ENCODE measurements at places on chromosomes 13 and 19. TPM values are rescaled to one million over a fixed set of nuclear protein-coding genes. Genes with fewer than 3 reads are reported as not detected.

Gene POLR1D
- 75.6 TPM for total RNA-seq

GRCh38 chr19:9796113-9796773 is 22.6 kb downstream of the FBXL12 start:
- DNase-seq = peak; percentile 88
- no peaks in the 10 kb centered on the region for H3K36me3 ChIP-seq
- H3K4me3 ChIP-seq = 0 out of 2 replicates have a peak overlapping the region, but pooled peaks have one; percentile 14
- no peak overlapping the region for H3K27ac ChIP-seq
- no peaks in the 10 kb centered on the region for H3K27me3 ChIP-seq

DNA sequence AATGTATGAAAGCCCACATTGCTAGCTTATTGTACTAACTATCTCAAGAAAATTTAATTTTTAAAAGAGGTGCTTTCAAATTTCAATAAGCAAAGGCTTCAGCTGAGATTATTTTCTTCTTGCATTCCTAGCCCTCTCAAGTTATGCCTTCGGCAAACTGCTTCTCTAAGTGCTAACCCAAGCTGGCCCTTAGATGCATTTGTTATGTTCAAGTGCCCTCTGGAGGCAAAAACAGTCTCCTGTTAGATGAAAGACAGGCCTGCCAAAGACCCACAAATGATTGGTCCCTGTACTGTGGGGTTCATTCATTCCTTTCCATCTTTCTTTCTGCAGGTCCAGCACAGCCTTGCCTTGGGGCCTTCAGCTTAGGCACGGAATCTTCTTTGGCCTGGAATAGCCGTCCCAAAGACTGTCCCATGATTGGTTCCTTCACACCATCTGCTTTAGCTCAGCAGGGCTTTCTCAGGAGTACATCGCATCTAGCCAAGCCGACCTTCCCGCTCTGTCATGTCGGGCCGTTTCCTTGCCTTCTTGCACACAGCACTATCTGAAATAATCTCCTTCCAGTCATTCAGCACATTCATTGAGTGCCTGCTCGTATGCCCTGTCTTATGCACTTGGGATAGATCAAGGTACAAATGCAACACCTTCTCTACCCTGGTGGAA is 26.4 kb upstream of the TPTE2 start:
- peak; percentile 20 for DNase-seq
- H3K27ac ChIP-seq = no peak overlapping the region
- H3K36me3 ChIP-seq = no peaks in the 10 kb centered on the region
- H3K4me3 ChIP-seq = no peak overlapping the region
- no peaks in the 10 kb centered on the region for H3K27me3 ChIP-seq
- no peaks in the 10 kb centered on the region for H3K4me1 ChIP-seq

DNA sequence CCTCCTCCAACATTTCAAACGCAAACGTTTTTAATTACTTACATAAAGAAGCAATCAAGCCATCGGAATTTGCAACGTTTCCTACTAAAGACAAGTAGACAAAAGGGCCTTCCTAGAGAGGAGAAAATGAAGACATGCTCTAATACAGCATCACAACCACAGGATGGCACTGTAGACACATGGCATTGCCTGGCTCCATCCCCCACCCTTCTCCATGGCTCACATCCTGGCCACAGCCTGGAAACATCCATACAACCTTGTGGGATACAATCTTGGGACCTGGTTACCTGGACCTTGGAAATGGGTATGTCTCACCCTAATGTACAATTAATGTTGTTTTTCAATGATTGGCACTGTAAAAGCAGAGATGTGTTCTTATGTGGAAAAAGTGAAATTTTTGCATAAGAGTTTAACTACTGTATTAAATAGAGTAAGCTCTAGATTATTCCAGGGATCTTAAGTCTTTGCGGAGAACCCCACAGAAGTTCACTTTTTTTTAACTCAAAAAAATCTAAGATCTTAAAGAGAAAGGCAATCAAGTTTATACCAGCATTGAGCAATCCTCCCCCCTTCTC is 21.5 kb downstream of the EBPL start:
- H3K27me3 ChIP-seq = no peaks in the 10 kb centered on the region
- no peaks in the 10 kb centered on the region for H3K4me1 ChIP-seq
- H3K4me3 ChIP-seq = no peak overlapping the region
- H3K27ac ChIP-seq = no peak overlapping the region

DNA sequence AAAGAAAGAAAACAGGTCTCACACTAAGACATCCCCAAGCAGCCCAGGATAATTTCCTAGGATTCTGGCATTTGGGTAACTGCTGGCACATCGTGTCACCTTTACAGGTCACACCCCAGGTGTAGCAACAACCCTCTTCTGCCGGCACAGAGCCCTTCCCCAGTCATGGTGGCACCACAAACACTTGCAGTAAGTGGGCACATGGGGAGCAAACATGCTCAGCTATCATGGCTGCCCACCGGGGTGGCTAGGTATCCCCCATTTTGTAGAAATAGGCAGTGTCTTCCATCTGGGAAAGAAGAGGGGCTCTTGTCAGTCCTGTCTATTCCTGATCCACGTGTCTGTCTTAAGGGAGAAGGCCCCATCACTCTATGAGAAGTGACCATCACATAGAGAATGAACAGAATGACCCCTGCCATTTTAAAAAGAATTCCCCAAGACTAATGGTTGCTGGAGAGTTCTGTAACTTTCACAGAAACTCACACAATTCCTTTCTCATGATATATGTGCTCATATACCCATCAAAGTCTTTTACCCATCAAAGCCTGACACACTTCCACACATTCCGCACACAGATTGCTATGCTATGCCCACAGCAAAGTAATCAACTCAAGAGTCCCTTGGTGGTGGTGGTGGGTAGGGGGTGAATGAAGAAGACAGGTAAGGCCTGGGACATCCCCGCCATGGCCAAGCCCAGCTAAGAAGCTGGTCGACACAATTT is 33.3 kb downstream of the BRD4 start:
- H3K36me3 ChIP-seq = no peaks in the 10 kb centered on the region
- no peaks in the 10 kb centered on the region for H3K27me3 ChIP-seq
- DNase-seq = no peak
- no peak overlapping the region for H3K4me3 ChIP-seq

DNA sequence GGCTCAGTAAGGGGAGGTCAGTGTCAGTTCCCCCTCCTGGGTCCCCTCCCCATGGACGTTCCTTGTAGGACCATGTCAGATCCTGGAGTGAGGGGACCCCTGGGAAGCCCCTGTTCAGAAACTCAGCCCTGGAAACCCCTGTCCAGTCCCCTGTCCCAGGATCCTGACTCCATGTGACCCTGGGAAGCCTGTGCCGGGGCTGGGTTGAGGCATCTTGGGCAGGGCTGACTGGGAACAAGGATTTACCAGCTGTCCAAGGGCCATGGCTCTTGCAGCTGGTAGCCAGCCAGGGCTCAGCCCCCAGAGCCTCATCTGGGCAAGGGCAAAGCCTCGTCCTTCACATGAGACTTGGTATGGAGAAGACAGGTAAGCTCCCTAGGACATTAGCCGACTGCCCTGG is 25.1 kb downstream of the CEACAM4 start:
- DNase-seq = no peak
- no peaks in the 10 kb centered on the region for H3K4me1 ChIP-seq
- H3K27me3 ChIP-seq = no peaks in the 10 kb centered on the region
- H3K36me3 ChIP-seq = no peaks in the 10 kb centered on the region
- H3K27ac ChIP-seq = no peak overlapping the region

GRCh38 chr13:23701636-23702035 is 131.4 kb downstream of the TNFRSF19 start:
- no peak for DNase-seq
- H3K27ac ChIP-seq = no peak overlapping the region

DNA sequence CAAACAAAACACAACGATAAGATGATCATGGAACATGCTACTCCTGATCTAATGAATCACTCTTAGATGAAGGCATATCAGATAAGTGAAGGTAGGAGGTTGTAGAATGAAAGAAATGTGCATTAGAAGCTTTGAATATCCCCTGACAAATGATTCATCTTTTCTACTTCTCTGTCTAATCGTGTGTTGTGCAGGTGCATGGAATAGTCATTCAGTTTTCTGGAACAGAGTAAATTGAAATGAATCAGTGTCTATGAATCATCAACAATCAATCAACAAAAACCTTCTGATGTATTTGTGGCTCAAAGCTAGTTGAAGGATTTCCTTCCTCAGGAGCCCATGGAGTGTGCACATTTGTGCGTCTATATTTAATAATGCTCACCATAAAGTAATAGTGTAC is 1290.4 kb upstream of the PCDH20 start:
- no peaks in the 10 kb centered on the region for H3K36me3 ChIP-seq
- H3K27ac ChIP-seq = no peak overlapping the region
- H3K4me3 ChIP-seq = no peak overlapping the region
- H3K4me1 ChIP-seq = no peaks in the 10 kb centered on the region
- no peak for DNase-seq
- H3K27me3 ChIP-seq = no peaks in the 10 kb centered on the region

Gene IGFL3
- total RNA-seq = not detected

GRCh38 chr13:97276862-97277269 is 54.7 kb downstream of the MBNL2 start:
- H3K27me3 ChIP-seq = no peaks in the 10 kb centered on the region
- H3K27ac ChIP-seq = peak overlapping the region; percentile 99
- peaks cover 96% of the 10 kb centered on the region for H3K4me1 ChIP-seq
- H3K36me3 ChIP-seq = peaks cover 16% of the 10 kb centered on the region

DNA sequence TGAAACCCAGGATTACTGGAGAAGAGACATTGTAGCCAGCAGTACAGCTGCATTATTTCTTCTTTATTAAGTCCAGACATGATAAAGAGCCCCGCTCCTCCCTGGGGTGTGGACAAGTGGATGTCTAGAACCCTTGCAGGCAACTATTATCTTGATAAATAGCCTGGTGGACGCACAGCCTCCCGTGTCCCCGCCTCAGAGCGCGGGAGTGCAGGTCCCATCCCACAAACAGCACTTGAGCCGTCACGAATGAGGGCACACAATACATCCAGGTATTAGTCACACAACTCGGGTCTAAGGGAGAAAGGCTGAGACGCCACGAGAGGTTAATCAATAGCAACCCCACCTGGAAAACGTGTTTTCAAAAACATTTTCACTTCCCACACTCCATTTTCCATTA is 213.2 kb upstream of the SOX1 start:
- H3K4me1 ChIP-seq = no peaks in the 10 kb centered on the region
- H3K27ac ChIP-seq = no peak overlapping the region
- H3K27me3 ChIP-seq = no peaks in the 10 kb centered on the region
- no peaks in the 10 kb centered on the region for H3K36me3 ChIP-seq
- H3K4me3 ChIP-seq = no peak overlapping the region

DNA sequence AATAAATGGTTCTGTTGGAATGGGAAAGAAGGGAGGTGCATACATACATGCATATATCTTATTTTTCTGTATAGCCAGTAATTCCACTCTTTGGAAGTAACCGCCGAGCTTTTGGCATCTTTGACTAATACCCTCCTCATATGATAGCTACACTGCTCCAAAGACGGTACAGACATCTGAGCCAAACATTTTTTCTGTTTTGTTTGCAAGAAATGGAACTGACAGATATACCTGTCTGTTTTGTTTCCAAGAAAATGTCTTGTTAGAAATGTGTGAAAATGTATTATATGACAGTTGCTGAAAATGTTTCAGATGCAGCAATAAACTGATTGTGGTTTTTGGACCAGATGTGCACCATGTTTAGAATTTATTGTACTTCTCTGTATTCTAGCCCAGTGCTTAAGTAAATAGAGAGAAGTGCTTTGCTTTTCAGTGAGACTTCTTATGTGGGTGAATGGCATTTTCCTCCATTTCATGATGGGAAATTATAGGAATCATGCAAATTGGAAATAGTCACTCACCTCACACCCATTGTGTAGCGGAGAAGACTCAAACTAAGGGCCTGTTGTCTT is 396.9 kb downstream of the KCNRG start:
- H3K36me3 ChIP-seq = no peaks in the 10 kb centered on the region
- H3K27ac ChIP-seq = peak overlapping the region; percentile 49
- no peak overlapping the region for H3K4me3 ChIP-seq
- H3K4me1 ChIP-seq = peaks cover 22% of the 10 kb centered on the region

DNA sequence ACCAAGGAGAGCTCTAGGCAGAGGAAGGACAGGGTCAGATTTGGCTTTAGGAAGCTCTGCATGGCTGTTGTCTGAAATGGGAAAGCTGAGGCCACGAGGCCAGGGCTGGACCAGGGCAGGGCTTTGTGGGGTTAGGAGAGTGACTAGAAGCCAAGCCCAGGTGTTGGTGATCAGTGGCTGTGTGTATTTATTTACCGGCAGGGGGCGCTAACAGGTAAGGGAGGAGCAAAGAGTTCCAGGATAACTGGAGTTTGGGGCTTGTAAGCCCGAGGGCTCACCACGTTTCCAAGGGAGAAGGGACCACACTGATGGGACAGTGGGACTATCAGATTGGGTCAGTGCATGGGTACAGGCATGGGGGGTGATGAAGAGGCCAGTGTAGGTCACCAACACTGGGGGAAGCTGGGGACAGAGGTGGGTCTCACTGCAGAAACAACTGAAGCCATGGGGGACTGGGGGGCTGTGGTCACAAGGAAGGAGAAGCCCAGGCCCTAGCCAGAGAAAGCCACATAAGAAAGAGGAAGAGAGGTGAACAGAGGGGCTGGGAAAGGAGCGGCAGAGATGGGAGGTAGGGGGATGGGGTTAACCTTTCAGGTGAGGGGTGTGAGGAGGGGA is 3.9 kb downstream of the TMEM147 start:
- peak; percentile 33 for DNase-seq
- peaks cover 12% of the 10 kb centered on the region for H3K4me1 ChIP-seq

Gene SLC44A2
- total RNA-seq = 31.5 TPM

Gene RGS9BP
- 1.3 TPM for total RNA-seq

- DNase-seq = no peak
- H3K4me1 ChIP-seq = no peaks in the 10 kb centered on the region
- no peak overlapping the region for H3K27ac ChIP-seq
Measured at GRCh38 chr13:71251292-71251951, 615.6 kb downstream of the DACH1 start.

Gene ADAMTS10
- 10.0 TPM for total RNA-seq

Gene ZNF560
- not detected for total RNA-seq

Gene PLEKHG2
- total RNA-seq = 1,988 TPM

DNA sequence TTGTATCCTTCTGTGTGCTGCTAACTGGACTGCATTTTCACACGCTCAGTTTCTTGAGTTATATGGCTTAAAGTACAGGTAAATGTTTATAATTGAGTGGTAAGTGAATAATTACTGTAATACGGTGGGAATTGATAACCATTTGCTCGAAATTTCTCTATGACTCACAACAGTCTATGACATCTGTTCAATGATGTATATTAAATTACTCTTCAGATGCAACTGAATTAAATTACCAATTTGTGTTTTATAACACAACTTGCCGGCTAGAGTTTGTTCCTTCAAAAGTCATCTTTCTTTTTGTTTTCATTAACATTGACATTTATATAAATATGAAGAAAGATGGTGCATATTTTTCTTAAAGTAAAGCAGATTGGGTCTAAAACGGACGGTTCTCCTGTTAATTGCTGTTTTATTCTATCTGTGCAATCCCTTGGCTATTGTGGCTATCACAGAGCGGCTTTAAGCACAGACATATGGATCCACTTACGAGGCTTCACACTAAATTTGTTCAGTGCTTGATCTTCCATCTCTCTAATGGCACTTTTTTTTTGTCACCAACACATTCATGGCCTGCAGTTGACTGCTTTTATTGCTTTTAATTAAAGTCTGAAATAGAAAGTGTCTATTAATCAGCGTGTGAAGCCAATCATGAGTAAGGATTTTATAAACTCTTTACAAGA is 1291.6 kb upstream of the SLC10A2 start:
- H3K27me3 ChIP-seq = no peaks in the 10 kb centered on the region
- H3K36me3 ChIP-seq = no peaks in the 10 kb centered on the region
- no peak overlapping the region for H3K27ac ChIP-seq
- no peak for DNase-seq

Gene GJB6
- 6.3 TPM for total RNA-seq
